PC-9 (cell line): ENCODE measurements at places on chromosomes 5 and 9.

GRCh38 chr5:39767916-39768315 lies 343.1 kb upstream of the DAB2 start:
- no peak for DNase-seq

GRCh38 chr9:89179540-89179894 lies 899 bp upstream of the SHC3 start:
- DNase-seq = peak; percentile 24

DNA sequence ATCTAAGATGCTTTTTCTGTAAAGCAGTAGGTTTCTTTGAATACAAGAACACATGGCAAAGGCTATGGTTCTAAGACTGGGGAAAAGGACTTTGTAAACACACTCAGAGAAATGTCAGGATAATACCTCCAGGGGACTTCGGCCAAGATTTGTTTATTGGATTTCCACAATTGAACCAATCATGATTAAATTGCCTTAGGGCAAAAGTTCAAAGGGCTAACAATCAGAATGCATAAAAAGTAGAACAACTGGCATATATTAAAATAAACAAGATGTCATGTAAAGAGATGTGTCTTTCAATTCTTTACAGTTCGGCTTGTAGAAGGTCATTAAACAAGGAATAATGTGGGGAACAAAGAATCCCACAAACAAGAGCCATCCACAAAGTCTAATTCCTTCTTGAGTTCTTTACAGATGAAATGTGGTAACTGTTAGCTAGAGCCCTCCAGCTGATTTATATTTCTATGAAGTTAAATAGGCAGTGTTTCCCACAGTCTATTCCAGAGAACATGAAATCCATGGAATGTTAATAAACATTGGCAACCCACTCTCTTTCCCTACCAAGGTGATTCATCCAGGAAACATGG lies 565.5 kb downstream of the ZNF608 start:
- no peak for DNase-seq

- DNase-seq = no peak
These were observed 514.2 kb downstream of the RAB3C start for GRCh38 chr5:59097116-59097515.

GRCh38 chr9:109320331-109320741 lies 523 bp downstream of the EPB41L4B start:
- DNase-seq = peak; percentile 29

DNA sequence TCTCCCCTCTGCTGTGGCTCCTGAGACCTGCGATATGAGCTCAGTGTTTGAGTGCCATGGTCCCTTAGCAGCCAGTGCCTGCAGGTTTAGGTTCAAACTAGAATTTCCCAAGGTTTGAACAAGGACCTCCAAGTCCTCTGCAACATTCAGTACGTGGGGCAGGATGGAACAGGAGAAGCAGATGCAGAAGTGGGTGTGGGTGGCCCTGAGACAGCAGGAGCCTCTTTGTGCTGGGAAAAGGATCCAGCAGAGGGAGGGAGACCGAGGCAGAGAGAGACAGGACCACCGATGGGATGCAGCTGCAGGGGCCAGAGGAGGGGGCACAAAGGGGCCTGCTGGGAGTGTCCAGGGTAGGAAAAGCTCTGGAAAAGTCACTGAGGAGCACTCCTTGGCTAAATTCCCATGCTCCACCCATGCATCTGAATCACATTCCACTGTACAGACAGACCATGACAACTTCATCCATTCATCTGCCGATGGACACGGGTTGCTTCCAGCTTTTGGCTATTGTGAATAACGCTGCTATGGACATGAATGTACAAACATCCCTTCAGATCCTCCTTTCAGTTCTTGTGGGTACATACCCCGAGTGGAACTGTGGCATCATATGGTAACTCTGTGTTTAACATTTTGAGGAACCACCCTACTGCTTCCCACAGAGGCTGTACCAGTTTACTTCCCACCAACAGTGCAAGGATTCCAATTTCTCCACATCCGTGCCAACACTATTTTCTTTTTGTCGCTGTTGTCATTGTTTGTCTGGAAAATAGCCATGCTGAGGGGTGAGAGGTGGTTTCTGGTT lies 26.7 kb upstream of the SUSD3 start:
- no peak for DNase-seq

DNA sequence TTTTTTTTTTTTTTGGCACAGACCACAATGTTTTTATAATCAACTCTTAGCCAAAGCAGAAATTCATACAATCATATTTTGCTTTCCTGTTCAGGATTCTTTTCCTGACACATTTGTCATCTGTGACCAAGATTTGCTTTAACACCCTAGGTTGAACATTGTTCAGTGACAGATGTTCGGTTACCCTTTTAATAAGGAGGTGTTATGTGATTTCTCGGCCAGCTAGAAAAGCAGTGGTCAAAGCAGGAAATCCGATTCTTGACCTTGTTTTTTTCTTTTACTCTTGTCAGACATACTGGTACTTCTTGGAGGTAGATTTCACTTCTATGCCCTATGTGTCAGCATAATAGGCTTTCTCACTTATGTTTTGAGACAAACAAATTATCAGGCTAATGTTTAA lies 335.3 kb upstream of the ACTBL2 start:
- DNase-seq = no peak

- no peak for DNase-seq
These were observed 3.2 kb upstream of the FBLL1 start for GRCh38 chr5:168525856-168526255.

DNA sequence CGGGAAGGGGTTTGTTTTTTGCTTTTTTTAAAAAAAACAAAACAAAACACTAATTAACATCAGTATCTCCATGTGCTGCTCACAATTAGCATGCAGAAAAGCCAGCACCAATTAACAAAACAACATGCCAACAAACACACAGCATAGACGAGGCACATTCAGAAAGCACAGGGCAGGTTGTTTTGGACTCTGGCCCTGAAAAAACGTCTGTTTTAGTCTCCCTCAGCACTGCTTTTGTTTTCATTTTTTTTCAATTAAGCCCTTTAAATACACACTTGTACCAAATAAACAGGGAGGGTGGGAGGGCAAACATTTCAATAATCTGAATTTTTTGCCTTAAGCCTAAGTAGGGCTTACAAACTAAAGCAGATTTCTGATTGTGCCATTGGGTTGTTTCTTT lies 309.6 kb downstream of the DTWD2 start:
- DNase-seq = no peak

DNA sequence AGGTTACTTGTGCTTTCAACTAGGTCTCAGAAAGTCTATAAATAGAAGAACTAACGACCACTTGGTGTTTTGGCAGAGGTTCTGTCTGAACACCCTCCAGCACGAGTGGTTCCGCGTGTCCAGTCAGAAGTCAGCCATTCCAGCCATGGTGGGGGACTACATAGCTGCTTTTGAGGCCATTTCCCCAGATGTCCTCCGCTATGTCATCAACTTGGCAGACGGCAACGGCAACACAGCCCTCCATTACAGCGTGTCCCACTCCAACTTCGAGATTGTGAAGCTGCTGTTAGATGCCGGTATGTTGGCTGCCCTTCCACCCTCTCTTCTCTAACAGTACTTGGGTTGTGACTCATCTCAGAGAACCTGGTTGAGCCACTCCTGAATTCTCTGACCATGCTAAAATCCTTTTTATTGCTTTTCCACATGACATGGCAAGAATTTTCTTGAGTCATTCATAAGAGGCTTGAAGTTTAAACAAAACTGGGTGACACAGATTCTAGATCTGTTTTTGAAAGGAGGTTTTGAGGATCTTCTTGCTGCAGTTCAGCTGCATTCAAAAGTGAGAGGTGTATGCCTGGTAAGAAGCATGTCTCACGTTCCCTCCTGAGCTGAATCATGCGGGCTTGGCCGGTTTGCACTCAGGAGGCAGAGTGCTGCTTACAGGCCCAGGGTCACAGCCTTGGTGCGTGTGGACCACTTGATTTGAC lies 103.1 kb upstream of the DMRT1 start:
- DNase-seq = peak; percentile 91

DNA sequence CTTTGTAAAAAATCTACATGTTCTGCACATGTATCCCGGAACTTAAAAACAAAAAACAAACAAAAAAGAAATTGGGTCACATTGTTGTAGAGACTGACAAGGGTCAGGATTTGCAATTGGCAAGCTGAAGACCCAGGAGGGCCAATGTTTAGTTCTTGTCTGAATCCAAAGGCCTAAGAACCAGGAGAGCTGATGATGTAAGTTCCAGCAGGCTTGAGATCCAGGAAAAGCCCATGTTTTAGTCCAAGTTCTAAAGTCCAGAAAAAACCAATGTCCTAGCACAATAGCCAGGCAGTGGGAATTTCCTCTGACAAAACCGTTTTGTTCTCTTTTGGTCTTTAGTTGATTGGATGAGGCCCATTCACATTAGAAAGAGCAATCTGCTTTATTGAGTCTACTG lies 244.9 kb downstream of the DMAC1 start:
- DNase-seq = no peak

- no peak for DNase-seq
These were observed 9.4 kb downstream of the ERAP2 start for GRCh38 chr5:96885518-96886338.

GRCh38 chr5:156376751-156377150 lies 49.8 kb downstream of the SGCD start:
- DNase-seq = no peak

- DNase-seq = no peak
These were observed 21.3 kb downstream of the SEMA6A start for GRCh38 chr5:116553366-116553765.

DNA sequence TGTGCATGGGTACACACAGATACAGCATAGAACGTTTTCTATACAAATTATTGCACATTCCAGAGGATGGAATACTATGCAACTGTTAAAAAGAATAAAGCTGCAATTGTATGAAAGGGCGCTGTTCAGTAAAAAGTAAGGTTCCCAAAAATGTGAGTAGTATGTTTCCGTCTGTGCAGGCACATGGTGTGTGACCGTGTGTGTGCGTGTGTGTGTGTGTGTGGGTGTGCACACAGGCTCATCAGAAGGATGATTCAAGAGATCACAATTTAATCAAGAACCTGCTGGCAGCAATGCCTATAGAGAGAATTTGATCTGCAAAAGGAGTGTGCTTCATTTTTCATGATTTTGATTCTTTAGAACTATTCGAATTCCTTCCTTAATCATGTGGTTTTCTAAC lies 76.3 kb downstream of the SEMA4D start:
- DNase-seq = no peak
